ENCODE measurements at places on chromosomes 7 and 10.

- DNase-seq, result no peak
Measured at GRCh38 chr7:21722371-21722770, 179.5 kb downstream of the DNAH11 start.

- DNase-seq, result peak; percentile 56
Measured at GRCh38 chr7:64951250-64951848, 39.5 kb downstream of the ZNF117 start.

DNA sequence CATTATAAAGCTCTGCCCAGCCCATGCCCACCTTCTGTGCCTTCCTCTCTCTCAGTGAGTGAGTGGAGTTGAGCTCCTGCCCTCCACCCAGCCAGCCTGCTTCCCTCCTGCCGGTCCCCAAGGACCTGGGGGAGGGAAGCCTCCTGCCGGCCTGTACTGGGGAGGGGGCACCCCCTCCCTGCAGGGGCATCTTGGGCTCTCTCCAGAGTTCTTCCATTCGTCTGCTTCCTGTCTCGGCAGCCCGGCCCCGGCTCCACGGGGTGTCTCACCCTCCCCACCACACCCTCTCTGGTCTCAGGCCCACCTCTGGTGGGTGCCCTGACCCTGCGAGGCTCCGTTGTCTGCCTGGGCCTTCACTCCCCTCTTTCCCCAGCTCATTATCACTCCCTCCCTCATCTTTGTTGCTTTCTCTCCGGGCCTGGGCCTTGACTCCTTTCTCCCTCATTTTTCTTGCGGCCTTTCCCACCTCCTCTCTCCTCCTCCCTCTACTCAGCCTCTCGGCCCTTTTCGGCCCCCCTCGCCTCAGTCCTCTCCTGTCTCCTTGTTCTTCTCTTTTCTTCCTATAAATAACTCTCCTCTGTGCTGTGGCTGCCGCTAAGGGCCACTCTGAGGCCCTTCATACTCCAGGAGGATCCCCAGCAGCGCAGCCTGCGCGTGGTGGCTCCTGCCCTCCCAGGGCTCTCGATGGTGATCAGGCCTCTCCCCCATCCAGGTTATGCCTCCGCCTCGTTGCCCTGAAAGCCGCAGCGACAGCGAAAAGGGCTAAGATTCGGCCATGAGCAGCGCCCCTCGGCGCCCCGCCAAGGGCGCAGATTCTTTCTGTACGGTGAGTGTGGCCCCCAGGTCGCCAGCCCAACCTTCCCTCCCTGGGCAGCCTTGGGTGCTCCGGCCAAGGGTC lies 2.1 kb downstream of the SLC4A2 start:
- DNase-seq, result peak; percentile 75

- DNase-seq, result no peak
Measured at GRCh38 chr10:11719496-11720259, 22.5 kb upstream of the ECHDC3 start.

- no peak for DNase-seq
Measured at GRCh38 chr10:87646935-87647334, 12.7 kb upstream of the PAPSS2 start.

DNA sequence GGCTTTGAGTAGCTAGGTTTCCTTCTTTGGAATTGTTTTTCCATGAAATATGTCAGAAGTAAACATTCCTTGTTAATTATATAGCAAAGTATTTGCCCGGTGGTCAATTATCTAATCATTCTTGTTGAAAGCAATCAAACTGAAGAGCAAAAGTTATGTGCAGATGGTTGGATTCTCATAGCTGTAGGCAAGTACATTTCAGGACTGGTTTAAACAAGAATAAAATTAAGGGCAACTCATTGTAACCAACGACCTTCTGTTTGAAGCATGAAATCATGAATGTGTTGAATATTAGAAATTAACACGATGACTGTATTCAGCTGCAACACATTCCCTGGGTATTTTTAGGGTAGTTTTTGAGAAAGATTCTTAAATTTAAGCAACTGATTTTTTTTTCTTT lies 61.8 kb upstream of the NMT2 start:
- no peak for DNase-seq

- DNase-seq, result no peak
Measured at GRCh38 chr10:28684986-28685580, 7.8 kb downstream of the BAMBI start.

GRCh38 chr7:42247301-42247700 lies 10.3 kb upstream of the GLI3 start:
- DNase-seq, result no peak

DNA sequence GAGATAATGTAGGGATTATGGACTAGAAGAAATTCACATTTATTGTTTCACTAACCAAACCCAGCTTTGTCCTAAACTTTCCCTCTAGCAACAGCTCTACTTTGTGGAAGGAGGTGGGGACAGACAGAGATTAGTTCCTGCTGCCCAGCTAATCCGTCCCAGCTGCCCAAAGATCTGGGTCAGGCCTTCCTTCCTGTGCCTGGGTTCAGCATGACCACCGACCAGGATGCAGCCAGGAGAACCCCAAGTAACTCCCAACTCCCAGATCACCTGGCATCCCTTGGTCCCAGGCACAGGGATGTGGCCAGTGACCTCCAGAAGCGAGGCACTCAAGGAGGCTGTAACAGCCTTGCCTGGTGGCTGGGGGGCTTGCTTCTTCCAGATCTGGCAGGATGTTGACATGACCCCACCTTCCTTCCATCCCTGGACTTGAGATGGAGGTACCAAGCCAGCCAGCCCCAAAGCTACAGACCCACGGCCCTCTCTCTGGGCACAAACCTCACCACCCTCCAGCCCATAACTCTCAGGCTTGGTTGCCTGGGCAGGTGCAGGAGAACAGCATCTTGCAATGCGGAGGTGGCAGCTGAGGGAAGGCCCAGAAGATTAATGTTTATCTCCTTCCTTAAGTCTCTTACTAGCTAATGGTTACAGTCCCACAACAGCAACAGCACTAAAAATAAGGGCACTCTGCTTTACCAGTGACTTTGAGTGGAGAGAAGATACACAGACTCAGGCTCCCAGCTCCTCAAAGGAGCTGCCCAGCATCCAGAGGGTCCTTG lies 11.1 kb downstream of the CAMK2G start:
- DNase-seq, result peak; percentile 83

- no peak for DNase-seq
Measured at GRCh38 chr7:45241339-45242109, 83.9 kb downstream of the RAMP3 start.

DNA sequence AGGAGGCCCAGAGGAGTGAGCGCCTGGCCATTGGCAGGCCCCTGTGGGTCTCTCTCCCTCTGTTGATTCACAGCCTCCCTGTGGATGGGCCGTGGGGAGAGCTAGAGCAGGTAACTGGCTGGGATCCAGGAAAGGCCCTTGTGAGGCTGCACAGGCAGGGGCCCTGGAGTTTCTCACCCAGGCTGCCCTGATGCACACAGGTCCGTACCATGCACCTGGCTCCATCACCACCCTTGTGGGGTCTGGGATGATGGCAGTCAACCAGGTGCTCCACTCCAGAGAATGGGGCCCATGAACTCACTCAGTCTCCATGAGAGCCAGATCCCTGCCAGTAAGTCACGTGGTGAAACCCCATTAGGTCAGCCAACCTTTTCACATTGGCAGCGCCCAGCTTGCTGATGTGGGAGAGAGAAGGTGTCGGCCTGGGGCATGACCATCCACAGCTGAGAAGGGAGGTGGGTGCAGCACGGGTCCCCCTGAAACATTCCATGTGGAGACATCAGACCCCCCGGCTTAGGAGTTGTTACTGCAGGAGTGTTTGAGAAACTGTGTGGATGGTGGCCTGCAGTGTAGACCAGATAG lies 320.8 kb downstream of the ADARB2 start:
- no peak for DNase-seq

GRCh38 chr7:26685606-26686005 lies 178.8 kb downstream of the SKAP2 start:
- no peak for DNase-seq

DNA sequence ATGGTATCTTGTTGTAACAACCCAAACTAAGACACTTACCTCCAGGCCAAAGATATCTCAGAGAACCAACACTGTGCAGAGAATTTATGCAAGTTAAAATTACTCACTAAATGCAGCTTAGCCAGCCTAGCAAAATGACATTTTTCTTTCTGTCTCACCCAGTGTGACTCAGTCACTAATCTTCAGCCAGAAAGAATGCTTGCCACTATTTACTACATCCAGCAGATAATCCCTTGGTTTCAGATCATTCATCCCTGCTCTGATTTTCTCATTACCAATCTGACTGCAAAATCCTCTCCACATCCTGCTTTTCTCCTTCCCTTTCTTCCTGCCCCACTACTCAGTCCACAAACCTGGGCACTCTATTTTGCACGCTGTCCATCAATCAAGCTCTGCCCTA lies 93.5 kb upstream of the NEBL start:
- DNase-seq, result peak; percentile 70

GRCh38 chr7:44341401-44341800 lies 16.0 kb upstream of the CAMK2B start:
- DNase-seq, result no peak

DNA sequence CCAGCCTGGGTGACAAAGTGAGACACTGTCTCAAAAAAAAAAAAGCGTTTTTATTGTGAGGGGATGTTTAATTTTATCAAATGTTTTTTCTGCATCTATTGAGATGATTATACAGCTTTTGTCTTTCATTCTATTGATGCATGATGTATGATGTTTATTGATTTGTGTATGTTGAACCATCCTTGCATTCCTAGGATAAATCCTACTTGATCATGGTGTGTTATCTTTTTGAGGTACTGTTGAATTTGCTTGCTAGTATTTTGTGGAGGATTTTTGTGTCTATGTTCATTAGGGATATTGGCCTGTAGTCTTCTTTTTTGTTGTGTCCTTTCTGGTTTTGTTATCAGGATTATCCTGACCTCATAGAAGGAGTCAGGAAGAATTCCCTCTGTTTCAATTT lies 22.3 kb upstream of the PLA2G12B start:
- DNase-seq, result no peak

DNA sequence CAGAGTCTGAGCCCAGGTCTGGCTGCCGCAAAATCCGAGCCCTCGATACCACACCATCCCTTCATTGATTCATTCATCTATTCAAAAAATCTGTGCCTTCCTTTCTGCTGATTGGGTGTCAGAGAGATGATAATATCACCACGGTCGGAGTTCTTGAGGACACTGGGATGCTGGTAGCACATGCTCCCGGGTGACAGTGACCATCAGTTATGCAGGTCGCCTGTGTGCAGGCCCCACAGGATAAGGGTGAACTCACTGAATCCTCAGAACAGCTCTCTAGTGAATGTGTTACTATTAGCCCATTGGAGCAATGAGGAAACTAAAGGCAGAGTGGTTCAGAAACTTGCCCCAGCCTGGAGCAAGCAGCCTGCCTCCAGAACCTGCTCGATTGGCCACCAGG lies 145.1 kb downstream of the SLIT1 start:
- DNase-seq, result no peak

GRCh38 chr7:117375380-117375779 lies 51.9 kb downstream of the ASZ1 start:
- no peak for DNase-seq

DNA sequence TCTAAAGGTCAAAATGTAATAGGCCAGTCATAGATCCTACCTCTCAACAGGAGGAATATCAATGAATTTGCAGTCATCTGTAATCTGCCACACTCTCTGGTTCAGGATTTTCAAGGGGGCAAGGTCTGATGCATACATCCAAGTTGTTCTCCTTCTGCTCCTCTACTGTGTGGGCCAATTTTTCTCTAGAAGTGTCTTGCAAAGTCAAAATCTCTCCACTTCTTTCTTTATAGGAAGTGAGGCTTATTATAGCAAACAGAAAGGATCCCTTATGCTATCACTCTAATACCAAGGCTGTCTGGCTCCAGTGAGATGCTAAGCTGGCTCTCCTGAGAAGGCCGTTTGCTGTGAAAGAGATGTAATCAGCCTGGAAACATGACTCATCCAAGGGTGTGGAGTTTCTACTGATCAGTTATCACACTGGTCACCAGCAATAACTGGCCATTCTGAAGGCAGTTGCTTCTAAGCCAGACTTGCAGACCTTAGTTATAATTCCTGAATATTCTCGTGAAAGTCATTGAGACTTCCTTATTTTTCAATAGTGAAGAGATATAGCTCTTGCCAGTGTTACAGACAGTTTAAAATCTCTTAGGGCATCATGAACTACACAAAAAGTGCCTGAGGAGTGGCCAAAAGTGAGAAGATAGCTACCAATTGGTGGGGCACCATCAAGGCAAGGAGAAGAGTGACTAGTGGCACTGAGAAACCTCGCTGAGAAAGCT lies 43.2 kb upstream of the LRGUK start:
- no peak for DNase-seq

- no peak for DNase-seq
Measured at GRCh38 chr10:52615756-52616394, 156.7 kb downstream of the MBL2 start.

- peak; percentile 98 for DNase-seq
Measured at GRCh38 chr10:75265856-75266255, 30.1 kb upstream of the COMTD1 start.

- no peak for DNase-seq
Measured at GRCh38 chr10:98078774-98079173, 48.4 kb upstream of the CRTAC1 start.

GRCh38 chr10:938941-939678 lies 7.6 kb upstream of the LARP4B start:
- DNase-seq, result no peak

DNA sequence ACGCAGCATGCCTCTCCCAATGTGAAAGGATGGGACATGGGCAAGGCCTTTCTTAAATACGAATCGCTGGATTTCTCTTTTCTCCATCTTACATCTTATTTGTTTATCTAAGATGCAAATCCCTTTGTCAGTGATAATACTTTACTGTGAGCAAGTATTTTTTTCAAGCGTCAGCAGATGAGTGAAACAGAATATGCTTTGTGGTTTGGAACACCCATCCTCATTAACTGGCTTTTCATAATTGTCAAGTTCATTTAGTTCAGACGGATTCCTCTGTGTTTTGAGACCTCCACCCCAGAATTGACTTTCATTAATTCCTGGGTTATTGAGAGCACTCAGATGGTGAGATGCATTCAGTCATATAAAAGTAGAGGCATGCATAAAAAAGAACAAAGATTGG lies 149.8 kb downstream of the NSUN6 start:
- DNase-seq, result no peak

- DNase-seq, result peak; percentile 8
Measured at GRCh38 chr10:62024026-62024701, 122.7 kb downstream of the ARID5B start.

- DNase-seq, result peak; percentile 75
Measured at GRCh38 chr7:97187067-97187466, 69.6 kb downstream of the SDHAF3 start.

- no peak for DNase-seq
Measured at GRCh38 chr7:108066486-108066885, 63.5 kb upstream of the LAMB1 start.

- no peak for DNase-seq
Measured at GRCh38 chr10:95445223-95445836, 115.8 kb downstream of the SORBS1 start.

DNA sequence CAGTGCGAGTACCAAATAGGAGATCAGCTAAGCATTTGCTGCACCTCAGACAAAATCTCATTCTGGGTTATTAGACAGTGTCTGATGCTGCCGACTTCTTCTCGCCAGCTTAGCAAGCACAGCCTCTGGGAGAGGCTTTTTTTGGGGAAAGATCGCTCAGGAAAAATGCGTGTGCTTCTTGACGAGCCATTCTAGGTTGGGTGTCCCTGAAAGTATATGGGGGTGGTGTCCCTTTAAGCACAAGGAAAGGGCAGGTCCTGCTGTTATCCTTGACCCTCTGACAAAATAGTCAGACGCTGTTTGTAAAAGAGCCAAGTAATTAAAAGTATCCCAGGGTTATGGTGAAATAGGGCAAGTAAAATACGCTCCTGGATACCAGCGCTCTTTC lies 540.1 kb upstream of the FZD8 start:
- peak; percentile 28 for DNase-seq

GRCh38 chr7:46663025-46663424 lies 742.0 kb upstream of the IGFBP3 start:
- no peak for DNase-seq

GRCh38 chr7:130353196-130353595 lies 8.6 kb downstream of the CPA5 start:
- DNase-seq, result no peak
